ENCODE measurements at places on chromosomes 1 and 21. TPM values are rescaled to one million over a fixed set of nuclear protein-coding genes. Genes with fewer than 3 reads are reported as not detected.

DNA sequence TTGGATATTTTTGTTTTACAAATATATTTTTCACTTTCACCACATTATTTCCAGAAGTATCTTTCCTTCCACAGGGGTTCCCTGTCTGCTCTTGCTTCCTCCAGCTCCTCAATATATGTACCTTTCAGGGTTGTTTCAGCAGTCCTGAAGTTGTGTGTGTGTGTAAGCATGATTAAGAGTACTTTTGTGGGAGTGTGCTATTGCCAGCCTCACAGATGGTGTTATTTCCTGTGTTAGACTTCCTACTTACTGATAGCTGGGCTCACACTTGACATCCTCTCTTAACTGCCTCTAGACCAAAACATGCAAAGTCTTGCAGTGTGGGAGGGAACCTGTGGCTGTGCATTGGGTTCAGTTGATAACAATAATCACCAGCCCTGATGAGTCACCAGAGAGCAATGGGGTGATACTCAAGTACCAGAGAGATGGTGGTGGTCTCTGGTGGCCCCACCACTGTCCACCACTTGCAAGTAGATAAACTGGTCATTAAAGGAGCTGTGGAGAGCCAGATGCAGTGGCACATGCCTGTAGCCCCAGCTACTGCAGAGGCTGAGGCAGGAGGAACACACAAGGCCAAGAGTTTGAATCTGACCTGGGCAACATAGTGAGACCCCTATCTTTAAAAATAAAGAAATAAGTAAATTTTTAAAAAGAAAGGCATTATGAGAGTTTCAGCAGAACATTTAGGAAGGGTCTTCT is 126.7 kb downstream of the NR5A2 start:
- H3K4me1 ChIP-seq, result peaks cover 11% of the 10 kb centered on the region
- no peaks in the 10 kb centered on the region for H3K36me3 ChIP-seq
- no peak overlapping the region for H3K4me3 ChIP-seq
- H3K27ac ChIP-seq, result no peak overlapping the region
- peaks cover 2% of the 10 kb centered on the region for H3K27me3 ChIP-seq
- DNase-seq, result no peak

DNA sequence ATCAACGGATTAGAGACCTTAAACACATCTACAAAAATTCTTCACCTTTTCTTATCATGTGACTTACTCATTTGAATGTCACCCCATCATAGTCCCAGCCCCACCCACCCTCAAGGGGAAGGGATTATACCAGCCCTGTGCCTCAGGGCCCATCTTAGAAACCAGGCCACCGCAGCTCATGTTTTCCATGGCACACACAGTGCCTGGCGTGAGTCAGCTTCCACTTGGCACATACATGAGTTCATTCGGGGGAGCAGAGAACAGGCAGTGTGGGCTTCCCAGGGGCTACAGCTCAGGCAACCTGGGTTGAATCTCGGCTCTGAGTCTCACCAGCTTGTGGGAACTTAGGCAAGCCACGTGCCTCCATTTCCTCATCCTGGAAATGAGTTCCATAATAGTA is 310.6 kb downstream of the NPHP4 start:
- H3K27ac ChIP-seq, result no peak overlapping the region
- no peaks in the 10 kb centered on the region for H3K36me3 ChIP-seq
- no peak for DNase-seq
- no peaks in the 10 kb centered on the region for H3K4me1 ChIP-seq

The LMX1A gene
- total RNA-seq, result not detected

The RNU1-3 gene
- total RNA-seq, result 1,908 TPM

The MXRA8 gene
- total RNA-seq, result 0.73 TPM

DNA sequence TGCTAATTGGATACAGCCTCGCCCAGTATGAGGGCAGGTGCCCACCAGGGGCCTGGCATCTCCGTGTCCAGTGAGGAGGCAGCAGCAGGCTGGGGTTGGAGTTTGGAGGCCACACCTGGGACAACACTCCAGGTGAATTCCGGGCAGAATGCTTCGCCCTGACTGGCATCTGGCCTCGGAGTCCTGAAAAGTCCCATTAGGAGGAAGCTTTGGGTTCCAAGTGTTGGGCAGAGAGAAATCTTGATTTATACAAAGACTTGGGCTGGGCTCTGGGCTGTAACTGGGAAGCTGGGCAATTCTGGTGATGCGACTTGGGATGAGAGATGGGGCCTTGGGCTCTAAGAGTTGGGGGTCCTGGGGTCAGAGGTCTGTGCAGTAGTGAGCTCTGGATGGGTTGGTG is 48.1 kb upstream of the CSF3R start:
- H3K27me3 ChIP-seq, result peaks cover 7% of the 10 kb centered on the region
- H3K36me3 ChIP-seq, result no peaks in the 10 kb centered on the region
- DNase-seq, result no peak

GRCh38 chr1:31436596-31437432 is 23.8 kb downstream of the SERINC2 start:
- H3K27ac ChIP-seq, result no peak overlapping the region
- H3K27me3 ChIP-seq, result no peaks in the 10 kb centered on the region
- H3K4me1 ChIP-seq, result no peaks in the 10 kb centered on the region
- H3K4me3 ChIP-seq, result no peak overlapping the region

The TGFB2 gene
- total RNA-seq, result 1.4 TPM

DNA sequence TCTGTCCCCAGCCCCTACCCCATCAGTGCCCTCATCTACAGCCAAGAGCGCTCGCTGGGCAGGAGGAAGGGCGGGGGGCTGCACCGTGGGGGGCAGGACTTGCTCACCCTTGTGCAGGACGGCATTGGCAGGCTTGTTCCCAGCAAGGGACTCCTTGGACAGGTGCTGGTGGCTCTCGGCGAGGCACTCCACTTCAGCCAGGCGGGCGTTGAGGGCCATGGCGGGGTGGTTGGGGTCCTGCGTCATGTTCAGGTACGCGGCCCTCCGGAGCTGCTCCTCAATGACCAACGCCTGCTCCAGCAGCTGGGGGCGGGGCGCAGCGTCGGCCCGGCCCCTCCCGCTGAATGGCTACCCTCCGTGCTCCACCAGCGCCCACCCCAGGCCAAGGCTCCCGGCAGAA is 64.0 kb downstream of the KCNAB2 start:
- no peak overlapping the region for H3K27ac ChIP-seq
- H3K4me1 ChIP-seq, result no peaks in the 10 kb centered on the region

DNA sequence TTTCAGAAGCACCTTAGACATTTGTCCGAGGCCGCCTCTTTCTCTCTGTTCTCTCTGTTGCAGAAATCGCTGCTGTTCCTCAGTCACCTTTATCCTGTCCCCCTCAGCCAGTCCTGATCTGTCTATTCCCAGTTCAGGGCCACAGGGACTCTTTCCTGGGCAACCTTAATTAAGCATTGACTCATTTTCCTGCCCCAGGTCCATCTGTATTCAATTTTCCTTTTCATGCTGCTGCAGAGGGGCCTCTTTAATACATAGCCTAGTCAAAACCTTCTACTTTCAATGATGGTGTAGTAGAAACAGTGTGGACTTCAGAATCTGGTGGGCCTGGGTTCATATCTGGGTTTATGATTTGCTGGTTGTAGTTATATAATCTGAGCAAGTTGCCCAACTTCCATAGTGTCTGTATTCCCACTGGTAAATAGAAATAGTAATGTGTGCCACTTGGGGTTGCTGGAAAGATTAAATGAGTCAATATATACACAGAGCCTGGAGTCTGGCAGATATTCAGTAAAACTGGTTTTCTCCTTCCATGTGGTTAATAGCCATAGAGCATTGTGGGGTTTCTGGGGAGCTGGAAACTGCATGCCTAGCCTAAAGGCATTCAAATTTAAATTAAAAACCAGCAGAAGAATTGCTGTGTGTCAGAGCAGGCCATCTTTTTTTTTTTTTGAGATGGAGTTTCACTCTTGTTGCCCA is 4.5 kb downstream of the TRAF5 start:
- H3K27me3 ChIP-seq, result no peaks in the 10 kb centered on the region
- H3K27ac ChIP-seq, result no peak overlapping the region
- no peaks in the 10 kb centered on the region for H3K4me1 ChIP-seq
- no peaks in the 10 kb centered on the region for H3K36me3 ChIP-seq
